ENCODE measurements at places on chromosomes 5 and 9. TPM values are rescaled to one million over a fixed set of nuclear protein-coding genes. Genes with fewer than 3 reads are reported as not detected.

Gene NR2F1-AS1
- total RNA-seq, result 16.7 TPM

Gene POU5F2
- 5.7 TPM for total RNA-seq

DNA sequence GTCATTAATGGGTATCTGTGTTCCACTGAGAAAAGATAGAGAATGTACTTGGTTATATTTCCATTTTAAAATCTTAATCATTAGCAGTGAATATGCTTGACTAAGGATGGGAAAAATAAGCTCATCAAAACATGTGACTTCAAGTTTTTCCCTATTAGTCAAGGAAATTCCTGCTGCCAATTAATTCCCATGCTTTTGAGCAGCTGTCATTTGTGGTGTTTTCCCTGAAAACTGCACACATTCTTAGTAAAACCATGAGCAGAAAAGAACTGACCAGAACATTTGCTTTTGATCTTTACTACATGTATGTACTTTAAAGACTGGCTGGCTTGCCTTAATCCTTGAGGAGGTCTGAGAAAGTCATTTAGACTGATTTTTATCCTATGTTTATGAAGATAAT lies 75.2 kb downstream of the AOPEP start:
- DNase-seq, result peak; percentile 82

GRCh38 chr5:32290922-32291321 lies 21.8 kb downstream of the MTMR12 start:
- DNase-seq, result no peak

GRCh38 chr9:130624154-130624553 lies 40.2 kb upstream of the PRDM12 start:
- DNase-seq, result no peak

All from tongue (tissue), 3 donors.